Pulmonary artery endothelial cell (primary cell): ENCODE measurements at places on chromosomes 5 and 9. TPM values are rescaled to one million over a fixed set of nuclear protein-coding genes. Genes with fewer than 3 reads are reported as not detected.

PLAC8L1 gene
- not detected in 2 replicates for total RNA-seq

SPATA31D4 gene
- total RNA-seq = not detected in 2 replicates

TAF11L10 gene
- total RNA-seq = not detected in 2 replicates

MLANA gene
- not detected in 2 replicates for total RNA-seq

ZNF366 gene
- 0.39 and 0.46 TPM in 2 replicates for total RNA-seq

SH3GLB2 gene
- 36.0 and 36.9 TPM in 2 replicates for total RNA-seq

DNA sequence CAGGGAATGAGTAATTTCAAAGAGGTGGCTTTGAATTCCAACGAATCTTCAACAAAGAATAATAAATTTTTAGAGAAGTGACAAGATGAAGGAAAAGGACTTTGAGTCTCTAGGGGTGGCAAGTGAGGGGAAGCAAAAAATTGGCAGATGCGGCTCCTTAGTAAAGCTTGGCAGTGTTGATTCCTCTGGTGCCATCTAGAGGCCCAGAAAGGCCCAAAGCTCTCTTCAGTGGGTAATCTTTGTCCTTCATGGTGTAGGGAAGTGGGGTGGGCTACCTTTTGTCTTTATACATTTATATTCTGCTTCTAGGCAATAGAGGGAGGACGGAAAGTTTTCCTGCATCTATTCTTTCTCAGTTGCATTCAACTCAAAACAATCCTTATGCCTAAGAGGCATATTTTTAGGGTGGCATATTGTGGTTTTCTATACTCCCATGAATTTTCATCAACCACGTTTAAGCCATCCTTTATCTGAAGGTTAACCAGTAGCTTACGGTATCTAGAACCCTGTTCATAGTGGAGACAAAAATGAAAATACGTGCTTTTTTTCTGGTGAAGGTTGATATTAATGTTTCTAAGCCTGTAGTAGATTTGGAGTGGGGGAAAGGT, 17.5 kb upstream of the ROPN1L start:
- DNase-seq = no peak

- no peak for DNase-seq
Measured at GRCh38 chr9:8229226-8229625, 429.6 kb upstream of the DMAC1 start.

DNA sequence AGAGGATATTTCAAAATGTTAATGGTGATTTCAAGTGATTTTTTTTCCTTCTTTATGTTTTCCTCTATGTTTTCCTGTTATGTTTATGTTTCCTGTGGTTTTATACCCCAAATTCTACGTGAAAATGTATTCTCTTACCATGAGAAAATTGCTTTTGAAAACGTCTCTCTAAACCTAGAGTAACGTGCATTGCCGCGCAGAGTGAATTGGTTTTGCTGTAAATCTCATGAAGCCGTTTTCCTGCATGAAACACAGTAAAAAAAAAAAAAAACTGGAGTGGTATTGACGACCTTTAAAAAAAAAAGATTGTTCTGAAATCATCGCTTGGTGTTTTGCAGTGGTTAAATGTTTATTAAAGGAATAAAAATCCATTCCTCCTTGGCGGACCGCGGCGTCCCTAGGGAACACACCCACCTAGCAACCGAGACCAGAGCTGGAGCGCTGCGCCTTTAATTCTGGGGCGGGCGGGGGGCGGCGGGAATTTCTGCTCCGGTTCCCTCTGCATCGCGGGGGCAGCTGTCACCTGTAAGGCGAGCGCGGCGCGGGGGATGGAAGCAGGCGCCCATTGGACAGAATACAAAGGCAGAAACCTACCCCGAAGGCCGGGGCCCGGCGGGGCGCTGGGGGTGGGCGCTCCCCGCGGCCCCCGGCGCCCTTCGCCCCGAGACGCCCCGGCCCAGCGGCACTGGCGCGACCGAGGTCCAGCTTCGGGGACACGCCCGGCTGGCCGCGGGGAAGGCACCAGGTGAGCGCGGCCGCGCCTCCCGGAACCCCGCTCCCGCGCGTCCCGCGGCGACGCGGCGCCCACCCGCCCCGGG, at the start of gene SOWAHA:
SOWAHA (plus strand) TSS at position 522 of the 818 bp plus-strand sequence. CDS start 320 bp downstream, outside the sequence.
- no peak for DNase-seq

- DNase-seq = no peak
Measured at GRCh38 chr5:96079962-96080361, 118.3 kb upstream of the ELL2 start.

DNA sequence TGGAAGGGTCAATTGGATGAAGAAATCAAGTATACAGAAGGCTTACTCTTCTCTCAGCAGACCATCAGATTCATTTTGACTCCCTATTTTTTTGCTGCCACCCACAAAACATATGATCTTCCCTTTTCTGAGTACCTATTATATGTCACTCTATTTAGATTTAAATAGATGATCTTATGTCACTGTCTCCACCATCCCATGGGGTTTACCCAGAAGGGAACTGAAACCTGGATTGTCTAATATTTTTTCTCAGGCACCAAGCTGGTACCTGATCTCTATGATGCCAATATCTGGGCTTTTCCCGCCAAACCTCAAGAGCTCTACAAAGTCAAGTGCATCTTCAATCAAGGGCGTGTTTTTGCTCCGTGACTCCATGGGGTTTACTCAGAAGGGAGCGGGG, 118.7 kb downstream of the GAS1 start:
- no peak for DNase-seq

GRCh38 chr5:91042247-91042935, 340.7 kb downstream of the ARRDC3 start:
- DNase-seq = no peak

- DNase-seq = no peak
Measured at GRCh38 chr9:127170652-127171051, 48.2 kb upstream of the ANGPTL2 start.

DNA sequence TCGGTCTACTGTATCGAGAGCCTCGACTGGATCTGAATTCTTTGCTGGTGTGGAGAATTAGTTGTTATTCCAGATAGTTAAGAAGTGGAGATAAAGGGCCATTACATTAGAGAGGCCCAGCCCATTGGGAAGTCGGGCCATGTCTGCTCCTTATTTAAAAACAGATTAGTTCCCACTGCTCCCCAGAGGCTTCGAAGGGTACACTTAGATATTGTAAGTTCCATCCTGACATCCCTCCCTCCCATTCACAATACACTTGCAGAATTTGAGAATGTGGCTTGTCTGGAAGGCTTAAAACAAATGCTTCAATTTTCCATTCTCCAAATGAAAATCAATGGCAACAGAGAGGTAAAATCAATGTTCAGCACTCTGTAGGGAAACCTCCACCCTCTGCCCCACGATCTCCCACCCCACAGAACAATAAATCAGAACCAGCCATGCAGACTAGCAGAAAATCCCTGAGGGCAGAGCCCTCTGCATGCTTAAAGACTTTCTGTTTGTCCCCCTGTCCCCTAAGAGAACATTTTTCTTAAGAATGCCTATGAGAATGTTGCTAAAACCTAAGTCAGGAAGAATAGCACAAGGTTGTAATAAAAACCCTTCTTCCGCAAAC, 364.1 kb downstream of the SPOCK1 start:
- no peak for DNase-seq

DNA sequence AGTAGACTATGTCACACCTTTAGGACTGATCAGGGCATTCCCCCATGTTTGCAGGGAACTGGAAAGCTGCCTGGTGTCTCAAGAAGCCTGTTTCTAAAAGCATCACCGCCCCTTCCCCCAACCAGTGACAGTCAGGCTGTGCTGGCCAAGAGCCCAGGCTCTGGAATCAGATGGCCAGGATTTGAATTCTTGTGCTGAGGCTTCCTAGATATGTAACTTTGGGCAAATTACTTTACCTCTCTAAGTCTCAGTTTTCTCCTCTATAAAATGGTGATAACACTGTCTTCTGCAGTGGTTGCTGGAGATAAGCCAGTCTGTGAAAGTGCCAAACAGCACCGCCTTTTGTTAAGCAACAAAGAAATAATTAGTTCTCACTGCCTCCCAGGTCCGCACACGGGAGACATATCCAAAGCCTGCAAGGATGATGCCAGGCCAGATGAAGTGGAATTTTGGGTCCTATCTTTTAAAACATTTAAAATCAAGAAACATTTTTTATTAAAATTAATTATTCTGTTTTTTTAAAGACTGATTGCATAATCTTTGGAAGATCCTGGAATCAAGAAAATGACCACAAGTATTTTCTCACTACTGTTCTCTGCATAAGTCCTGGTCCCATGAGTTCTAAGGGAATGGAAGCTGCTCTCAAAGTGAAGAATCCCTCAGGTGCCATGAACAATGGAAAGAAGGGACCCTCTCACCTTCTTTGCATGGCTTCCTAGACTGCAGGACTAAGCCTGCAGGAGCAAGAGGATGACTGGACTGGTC, 13.9 kb downstream of the SLC31A2 start:
- no peak for DNase-seq

GRCh38 chr5:96997265-96997859, 61.5 kb downstream of the LNPEP start:
- peak; percentile 20 for DNase-seq
